ENCODE measurements at places on chromosomes 4 and X.

- DNase-seq, result no peak
Measured at GRCh38 chr4:7549866-7550265, 115.1 kb upstream of the PSAPL1 start.

DNA sequence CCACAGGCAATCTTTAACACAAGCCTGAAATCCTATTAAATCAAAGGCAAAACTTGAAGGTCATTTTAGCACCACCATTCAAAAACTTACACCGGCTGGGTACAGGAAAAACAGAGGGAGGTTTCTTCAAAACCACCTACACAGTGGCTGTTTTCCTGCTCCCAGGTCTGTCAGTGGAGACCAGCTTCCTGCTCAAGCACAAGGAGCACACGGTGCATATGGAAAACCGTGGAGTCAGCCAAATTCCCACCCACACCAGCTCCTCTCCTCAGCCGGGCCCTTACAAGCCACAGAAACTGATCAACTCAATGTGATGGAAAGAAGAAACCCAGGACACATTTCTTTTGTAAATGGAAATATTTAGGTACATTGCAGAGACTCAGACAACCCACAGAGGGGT, 14.3 kb upstream of the FAM241A start:
- peak; percentile 67 for DNase-seq

DNA sequence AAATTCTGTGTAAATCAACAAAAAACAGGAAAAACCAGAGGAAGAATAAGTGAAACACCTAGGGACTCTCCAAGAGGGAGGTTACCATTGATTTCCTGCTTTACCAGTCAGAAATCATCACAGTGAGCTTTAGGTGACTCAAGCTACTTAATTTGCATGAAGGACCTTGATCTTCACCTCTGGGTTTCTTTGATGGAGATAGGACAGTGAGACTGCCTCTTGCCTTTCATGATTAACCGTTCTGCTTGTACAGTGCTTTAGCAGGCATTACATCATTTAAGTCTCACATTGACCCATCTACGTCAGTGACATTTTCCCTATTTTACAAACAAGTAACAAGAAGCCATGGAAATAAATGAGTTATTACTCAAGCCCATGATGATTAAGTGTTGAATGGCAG, 3.4 kb upstream of the GK start:
- no peak for DNase-seq

- DNase-seq, result no peak
Measured at GRCh38 chr4:78092850-78093249, 35.7 kb downstream of the FRAS1 start.

- DNase-seq, result no peak
Measured at GRCh38 chr4:39933671-39934590, 43.8 kb downstream of the PDS5A start.

DNA sequence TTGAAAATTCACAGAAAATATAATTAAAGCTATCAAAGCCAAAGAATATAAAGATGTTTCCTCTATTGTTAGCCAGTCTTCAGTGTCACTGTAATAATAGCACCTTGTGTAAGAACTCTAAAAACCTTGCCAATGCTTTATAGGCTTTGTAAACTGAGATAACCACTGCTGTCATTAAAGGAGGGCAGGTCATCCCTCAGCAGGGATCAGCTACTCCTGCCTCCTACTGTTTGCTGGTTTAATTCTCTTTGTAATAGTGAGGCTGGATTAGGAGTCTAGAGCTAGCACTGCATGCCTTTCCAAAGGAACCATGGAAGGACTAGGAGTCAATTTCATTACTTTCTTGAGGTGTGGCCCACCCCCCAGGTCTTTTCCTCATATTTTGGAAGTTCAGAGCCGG, 46.2 kb downstream of the FHIP1A start:
- DNase-seq, result no peak

DNA sequence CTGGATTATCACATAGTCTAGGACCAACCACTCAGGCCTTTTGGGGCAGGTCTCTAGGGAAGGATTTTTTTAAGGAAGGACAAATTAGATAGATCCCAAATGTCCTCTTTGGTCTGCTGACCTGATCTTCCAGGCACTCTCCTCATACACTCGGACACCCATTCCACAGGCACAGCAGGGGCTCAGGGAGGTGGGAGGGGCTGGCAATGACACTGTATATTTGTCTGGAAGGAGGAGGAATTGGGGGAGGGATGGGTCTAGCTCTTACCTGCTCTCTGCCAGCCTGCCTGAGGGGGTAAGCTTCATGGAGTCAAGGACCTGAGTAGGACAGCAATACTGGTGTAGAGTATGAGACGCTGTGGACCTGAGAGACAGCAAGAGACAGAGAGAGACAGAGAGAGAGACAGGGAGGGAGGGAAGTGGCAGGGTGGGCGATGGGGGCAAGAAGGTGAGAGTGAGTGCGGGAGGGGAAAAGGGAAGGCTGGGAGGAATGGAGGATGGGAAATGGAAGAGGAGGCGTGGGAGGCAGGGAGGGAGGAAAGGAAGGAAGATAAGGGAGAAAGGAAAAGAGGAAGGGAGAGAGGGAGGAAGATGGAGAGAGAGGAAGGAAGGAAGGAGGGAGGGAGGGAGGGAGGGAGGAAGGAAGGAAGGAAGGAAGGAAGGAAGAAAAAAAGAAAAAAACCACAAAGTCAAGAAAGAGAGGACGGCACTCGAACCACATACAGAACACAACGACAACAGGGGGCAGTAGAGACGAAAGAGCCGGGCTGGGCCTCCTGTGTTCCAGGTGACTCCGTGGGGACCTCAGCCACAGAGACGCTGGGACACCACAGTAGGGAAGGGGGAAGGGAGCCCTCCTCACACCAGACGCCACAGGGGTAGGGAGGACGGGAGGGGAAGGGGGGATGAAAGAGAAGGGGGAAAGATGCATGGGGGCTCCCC, 1.8 kb downstream of the IQSEC2 start:
- peak; percentile 10 for DNase-seq

DNA sequence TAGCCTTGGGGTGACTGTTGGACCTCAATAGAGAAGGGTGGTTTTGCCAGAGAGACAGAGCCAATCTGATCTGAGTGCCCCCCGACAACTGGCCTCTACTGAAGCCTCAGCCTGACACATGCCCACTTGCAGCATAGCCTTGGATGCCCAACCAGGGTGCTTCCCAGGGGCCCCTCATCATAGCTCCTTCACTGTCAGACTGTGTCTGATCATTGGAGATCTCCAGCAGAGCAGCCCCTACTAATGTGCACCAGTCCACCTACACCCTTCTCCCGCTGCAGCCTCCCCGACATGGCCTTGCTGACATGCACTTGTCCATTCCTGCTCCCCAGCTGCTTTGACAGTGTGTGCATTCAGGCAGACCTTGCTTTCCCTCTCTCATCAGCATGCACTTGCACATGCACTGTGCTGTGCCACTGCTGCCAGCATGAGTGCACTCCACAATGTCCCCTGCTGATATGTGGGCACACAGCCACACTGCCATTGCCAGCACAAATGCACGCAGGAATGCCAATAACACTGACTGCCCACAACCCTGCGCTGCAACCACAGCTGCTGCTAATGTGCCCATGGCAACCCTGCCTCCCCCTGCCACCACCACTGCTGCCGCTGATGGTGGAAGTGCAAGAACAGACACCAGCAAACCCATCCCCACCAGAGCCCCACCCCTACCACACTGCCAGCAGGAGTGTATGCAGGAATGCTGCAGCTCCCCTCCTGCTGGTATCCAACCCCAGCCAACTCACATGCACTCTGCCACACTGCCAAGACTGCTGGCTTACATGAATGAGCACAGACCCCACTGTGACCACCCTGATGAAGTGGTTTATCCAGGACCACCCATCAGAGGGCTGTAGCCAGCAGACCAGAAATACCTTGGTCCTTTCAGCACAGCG, 68.1 kb upstream of the ZMAT1 start:
- DNase-seq, result no peak

DNA sequence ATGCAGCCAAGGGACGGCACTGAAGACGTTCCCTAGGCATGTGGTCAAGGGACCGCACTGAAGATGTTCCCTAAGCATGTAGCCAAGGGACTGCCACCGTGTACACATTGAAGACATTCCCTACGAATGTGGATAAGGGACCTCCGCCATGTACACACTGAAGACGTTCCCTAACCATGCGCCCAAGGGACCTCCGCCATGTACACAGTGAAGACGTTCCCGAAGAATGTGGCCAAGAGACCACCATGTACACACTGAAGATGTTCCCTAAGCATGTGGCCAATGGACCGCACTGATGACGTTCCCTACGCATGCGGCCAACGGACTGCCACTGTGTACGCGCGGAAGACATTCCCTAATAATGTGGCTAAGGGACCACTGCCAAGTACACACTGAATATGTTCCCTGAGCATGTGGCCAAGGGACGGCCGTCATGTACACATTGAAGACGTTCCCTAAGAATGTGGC, 48.4 kb downstream of the DHRSX start:
- DNase-seq, result no peak

- DNase-seq, result peak; percentile 95
Measured at GRCh38 chrX:154751669-154752271, 893 bp upstream of the GAB3 start.

GRCh38 chrX:46330981-46331380, 214.2 kb downstream of the ZNF674 start:
- DNase-seq, result peak; percentile 25

DNA sequence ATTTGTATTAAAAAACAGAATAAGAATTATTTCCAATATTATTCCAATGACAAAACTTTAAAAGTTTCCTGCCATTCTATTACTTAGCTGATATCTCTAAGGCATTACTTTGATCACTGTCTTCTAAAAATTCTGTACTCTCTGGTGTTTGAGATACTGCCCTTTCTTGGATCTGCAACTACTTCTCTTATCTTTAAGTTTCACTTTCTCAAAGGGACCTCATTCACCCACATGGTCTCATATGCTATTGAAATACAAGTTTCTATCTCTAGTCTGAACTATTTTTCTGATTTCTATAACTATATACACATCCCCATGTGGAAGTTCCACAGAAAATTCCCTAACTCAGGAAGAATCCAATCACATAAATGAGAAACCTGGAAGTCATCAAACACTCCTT, 22.2 kb downstream of the TMPRSS11E start:
- no peak for DNase-seq

GRCh38 chr4:106753426-106753825, 282.7 kb downstream of the DKK2 start:
- DNase-seq, result no peak

GRCh38 chr4:176767183-176767582, 25.5 kb downstream of the VEGFC start:
- no peak for DNase-seq

DNA sequence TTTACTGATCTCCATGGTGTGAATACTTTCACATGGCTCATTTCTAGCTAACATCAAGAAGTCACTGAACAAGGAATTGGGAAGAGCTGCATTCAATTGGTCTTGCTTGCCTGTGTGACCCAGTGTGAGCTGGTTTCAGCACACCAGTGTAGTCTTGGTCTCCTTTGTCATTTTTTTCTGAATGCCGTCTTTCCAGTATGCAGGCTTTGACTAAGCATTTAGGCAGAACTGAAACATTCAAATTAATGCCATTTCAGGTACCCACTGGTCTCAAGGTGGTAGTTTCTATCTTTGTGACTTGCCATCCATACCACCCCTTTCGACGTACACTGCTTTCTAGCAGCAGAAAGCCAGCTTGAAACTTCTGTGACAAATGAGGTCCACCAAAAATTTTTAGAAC, 550.5 kb upstream of the BOD1L1 start:
- no peak for DNase-seq

- DNase-seq, result no peak
Measured at GRCh38 chrX:128543114-128543513, 490.9 kb upstream of the ACTRT1 start.

GRCh38 chrX:31708116-31708515, 636.3 kb upstream of the FTHL17 start:
- DNase-seq, result no peak

DNA sequence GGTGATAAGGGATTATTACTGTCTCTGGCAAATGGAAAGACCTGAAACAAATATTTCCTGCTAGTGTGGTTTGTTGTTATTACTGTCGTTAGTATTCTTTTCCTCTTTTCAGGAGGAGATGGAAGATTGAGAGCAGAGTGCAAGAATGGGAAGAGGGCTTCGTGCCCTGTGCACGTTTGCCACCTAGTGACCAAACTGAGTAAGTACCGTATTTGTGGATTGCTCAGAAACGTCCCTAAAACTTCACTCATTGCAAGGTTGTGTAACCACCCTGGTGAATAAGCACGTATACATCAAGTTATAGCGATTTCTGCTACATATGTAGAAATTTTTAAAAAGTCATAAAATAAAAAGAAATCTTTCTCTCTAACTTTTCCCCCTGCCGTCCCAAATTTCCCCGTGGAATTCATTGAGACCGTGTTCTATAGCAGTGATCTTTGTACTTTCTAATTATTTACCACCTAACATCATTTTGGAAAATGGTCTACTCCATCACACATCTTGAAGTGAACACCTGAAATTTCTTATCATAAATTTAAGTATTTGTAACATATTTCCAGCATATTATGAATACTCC, 24.3 kb downstream of the LINC00632 start:
- peak; percentile 48 for DNase-seq

GRCh38 chr4:52051213-52051614, at the start of gene SPATA18:
Gene SPATA18 (plus strand): TSS chr4:52051304. CDS start chr4:52051705, 401 bp downstream.
- peak; percentile 74 for DNase-seq

GRCh38 chr4:82578935-82579334, 17.1 kb upstream of the TMEM150C start:
- no peak for DNase-seq

DNA sequence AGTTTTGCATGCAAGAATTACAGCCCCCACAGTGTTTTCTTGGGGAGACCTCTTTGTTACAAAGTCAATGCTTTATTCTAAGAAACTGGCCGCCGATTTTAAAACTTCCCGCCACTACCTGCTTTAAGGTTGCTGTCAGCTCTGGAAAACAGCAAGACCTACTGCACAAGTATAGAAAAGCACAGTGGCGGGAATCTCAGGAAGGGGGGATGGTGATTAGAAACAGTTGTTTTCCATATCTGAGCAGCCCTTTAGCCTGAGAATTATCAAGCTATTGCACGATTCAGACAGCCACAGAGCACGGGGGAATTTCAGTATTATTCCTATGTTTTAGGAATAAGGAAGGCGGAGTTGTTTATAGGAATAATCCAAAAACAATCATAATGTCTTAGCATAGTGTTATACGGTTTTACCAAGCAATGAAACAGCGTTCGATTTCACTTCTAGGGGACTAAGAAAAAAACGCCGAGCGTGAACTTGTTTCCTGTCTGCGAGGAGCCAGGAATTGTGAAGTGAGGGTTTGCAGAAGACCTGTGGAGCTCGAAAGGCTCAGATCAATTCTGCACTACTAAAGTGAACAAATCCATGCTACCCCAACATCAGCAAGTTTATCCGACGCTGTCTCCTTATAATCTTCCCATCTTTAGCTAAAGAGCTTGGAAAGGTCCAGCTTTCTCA, 81.3 kb downstream of the HMGN5 start:
- no peak for DNase-seq

GRCh38 chr4:152103181-152103901, 342.5 kb upstream of the GATB start:
- no peak for DNase-seq

DNA sequence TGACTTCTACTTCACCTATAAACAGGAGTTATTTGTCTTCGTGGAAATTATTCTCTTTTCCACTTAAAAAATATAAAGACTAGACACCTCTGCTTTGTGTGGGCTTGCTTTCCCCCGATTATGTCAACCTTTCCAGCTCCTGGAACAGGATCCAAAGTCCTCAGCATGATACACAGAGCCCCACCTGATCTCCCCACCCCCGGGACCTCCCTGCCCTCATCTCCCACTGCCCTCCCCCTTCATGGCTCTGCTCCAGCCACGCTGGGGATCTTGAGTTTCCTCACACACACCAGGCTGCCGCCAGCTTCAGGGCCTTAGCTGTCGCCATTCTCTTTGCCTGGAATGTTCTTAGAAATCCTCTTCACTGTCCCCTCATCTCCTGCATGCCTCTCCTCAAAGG, 55.3 kb downstream of the MBNL3 start:
- DNase-seq, result no peak
